ENCODE measurements at places on chromosomes 12 and 14.

- no peak for DNase-seq
Observed at GRCh38 chr14:105199093-105199492, 18.0 kb upstream of the NUDT14 start.

DNA sequence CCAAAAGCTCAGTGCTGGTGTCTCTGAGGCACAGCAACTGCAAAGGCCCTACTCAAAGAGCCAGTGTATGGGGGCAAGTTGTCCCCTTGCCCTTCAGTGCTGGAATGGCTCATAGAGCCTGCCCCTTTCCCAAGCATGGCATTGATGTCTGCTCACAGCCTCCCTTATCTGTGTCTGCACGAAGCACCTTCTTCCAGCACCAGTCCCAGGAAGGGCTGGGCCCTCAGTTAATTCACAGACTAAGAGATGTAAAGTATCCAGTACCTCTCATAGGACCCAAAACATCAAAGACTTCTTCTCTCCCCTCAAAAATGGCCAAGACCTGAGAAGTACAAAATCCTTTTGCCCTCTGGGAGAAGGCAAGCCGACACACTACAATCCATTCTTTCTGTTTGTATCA is 1.6 kb upstream of the CMAS start:
- DNase-seq = no peak

GRCh38 chr12:26770239-26771070 is 62.5 kb downstream of the ITPR2 start:
- no peak for DNase-seq

- no peak for DNase-seq
Observed at GRCh38 chr12:109291117-109291516, 18.0 kb downstream of the FOXN4 start.

DNA sequence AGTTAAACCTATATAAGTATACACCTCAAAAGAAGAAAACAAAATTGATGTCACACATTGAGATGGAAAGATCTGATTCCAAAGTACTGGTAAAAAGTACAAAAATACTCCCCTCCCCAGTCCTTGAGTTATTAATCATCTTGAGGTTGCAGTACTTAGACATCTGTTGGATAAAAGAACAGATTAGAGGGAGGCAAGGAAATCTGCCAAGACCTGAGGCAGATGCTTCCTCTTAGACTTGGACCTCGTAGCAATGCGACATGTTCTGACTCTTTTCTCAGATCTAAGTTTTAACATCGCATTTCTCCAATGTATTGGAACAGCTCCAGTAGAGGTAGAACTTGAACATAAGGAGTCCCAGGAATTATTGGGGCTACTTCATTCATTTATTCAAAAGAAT is 187.9 kb upstream of the GRIN2B start:
- no peak for DNase-seq

- no peak for DNase-seq
Observed at GRCh38 chr14:58617619-58618018, 20.1 kb upstream of the DACT1 start.

DNA sequence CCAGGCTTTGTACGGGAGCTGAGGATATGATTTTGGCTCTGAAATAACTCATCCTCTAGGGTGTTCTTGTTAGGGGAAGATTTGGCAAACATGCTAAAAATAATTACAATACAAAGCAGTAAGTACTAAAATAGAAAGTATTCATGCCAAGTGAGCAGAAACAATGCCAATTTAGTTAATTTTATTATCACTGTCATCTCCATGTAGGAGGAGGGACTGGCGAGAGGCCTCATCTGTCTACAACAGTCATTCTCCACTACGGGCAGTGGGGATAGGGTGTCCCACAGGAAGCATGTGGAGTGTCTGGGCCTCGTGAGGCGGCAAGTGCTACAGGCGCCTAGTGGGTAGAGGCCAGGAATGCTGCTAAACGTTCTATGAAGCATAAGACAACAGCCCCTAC is 3.3 kb downstream of the ISM2 start:
- DNase-seq = no peak

- DNase-seq = no peak
Observed at GRCh38 chr12:69238589-69239351, 599 bp upstream of the CPSF6 start.

DNA sequence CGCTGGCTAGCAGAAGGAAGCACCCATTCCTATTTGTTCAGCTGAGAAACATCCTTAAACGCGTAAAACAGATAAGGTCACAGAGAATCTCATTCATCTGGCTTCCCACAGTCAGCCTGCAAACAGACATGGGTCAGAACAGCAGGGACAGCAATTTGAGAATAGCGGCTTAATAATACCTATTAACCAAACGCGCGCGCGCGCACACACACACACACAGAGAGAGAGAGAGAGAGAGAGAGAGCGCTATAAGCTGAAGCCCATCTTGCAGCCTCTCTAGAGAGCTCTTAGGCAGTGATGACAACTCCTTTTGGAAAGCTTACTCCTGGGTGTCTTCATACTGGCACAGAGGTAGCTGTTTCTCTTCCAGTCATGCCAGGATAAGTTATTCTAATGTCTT is 26.4 kb downstream of the TMEM132D start:
- DNase-seq = no peak

- no peak for DNase-seq
Observed at GRCh38 chr12:56242986-56243385, 13.1 kb downstream of the SLC39A5 start.

- no peak for DNase-seq
Observed at GRCh38 chr12:107873223-107873622, 98.7 kb downstream of the ASCL4 start.

DNA sequence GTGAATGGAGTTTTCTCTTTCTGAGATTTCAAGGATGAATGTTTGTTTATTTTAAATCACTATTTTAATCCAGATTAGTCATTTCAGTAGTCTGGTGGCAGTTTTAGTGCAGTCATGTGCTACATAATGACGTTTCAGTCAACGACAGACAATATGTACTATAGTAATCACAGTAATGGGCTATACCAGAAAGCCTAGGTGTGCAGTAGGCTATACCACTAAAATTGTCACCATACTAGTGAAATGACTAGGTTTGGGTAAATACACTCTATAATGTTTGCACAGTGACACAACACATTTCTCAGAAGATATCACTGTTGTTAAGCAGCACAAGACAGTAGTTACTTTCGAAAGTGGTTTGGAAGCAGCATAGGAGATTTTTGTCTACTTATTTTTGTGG is 203.1 kb downstream of the ETNK1 start:
- no peak for DNase-seq

DNA sequence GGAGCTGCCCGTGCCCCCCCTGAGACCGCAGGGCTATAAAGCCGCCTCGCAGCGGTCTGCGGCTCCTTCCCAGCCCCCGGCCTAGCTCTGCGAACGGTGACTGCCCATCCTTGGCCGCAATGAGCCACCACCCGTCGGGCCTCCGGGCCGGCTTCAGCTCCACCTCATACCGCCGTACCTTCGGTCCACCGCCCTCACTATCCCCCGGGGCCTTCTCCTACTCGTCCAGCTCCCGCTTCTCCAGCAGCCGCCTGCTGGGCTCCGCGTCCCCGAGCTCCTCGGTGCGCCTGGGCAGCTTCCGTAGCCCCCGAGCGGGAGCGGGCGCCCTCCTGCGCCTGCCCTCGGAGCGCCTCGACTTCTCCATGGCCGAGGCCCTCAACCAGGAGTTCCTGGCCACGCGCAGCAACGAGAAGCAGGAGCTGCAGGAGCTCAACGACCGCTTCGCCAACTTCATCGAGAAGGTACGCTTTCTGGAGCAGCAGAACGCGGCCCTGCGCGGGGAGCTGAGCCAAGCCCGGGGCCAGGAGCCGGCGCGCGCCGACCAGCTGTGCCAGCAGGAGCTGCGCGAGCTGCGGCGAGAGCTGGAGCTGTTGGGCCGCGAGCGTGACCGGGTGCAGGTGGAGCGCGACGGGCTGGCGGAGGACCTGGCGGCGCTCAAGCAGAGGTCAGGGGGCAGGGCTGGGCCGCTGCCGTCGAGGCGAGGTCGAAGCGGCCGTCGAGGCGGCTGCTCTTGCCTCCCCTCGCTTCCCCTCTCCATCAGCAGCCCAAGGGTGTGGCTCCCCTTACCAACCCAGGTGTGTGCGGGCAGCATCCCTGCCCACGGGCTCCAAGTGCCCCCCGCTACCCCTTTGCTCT is at the start of gene PRPH:
PRPH (plus strand) TSS at position 66 of the 855 bp plus-strand sequence; CDS start at position 120, 54 bp downstream.
- DNase-seq = no peak

DNA sequence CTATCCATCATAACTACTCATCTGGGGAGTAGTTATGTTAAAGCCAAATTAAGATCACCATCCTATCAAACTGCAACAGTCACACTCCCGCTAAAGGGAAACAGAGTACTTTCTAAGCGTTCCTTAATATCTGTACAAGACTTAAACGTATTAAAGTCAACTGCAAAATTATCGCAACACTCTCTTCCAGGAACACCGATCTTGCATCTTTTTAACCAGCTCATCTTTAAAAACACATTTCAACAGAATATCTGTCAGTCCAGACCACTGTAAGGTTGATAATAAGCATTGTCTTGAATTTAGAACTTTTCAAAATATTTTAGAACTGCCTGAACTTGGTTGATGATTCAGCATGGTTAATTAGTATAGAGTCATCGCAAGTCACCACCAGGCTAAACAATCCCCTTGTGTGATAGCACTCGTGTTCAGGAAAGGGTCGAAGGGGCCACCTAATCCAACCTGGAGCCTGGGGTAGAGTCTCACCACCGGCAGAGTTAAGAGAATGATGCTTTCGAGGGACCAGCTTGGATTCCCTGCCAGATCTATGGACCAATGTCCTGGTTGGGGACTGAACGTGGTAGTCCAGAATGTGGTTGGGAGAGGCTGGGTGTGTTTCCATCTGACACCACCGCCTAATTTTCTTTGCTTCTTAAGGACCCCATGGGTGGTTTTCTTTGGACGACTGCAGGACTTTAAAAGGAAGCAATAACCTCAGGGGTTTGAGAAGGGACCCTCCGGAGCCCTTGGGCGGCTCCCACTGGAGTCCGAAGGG is 890 bp downstream of the SPTLC2 start:
- DNase-seq = no peak

DNA sequence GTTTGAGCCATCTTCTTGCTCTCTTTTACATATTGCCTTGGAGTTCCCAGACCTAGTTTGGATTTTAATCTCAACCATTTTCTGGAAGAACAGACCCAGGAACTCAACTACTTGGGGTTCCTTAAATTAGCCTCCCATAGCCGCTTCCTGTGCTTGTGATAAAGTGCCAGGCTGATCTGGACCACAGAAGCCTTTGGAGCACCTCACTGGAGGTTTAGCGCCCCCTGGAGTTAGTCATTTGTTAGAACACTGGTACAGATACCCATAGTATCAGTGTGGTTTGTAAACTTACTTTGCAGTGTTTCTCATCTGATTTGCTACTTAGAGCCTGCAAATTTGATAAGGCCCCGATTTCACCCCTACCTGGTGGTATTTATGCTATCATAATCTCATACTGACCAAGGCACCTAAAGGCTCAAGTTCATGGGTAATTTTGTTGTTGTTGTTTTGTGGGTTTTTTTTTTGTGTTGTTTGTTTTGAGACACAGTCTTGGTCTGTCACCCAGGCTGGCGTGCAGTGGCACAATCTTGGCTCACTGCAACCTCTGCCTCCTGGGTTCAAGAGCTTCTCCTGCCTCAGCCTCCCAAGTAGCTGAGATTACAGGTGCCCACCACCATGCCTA is 3.7 kb downstream of the UNC119B start:
- DNase-seq = peak; percentile 74

GRCh38 chr14:51545396-51545795 is 106.3 kb upstream of the FRMD6 start:
- no peak for DNase-seq

DNA sequence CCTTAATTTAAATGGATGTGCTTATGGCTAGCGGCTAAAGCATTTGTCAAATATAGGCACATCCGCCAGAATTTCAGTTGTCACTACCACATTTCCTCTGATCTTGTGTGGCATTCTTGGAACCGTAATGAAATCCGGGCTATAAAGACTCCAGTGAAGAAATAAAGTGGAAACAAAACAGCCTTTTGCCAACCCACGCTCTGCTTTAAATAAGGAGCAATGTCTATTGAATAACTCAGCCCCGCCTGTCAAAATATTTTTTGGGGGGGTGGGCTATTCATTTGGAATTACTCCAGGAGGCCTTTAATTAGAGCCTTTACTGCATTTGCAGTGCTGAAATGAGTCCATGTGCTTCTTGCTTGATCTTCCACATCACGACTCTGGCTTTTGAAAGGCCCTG is 179.6 kb upstream of the RPH3A start:
- DNase-seq = no peak

DNA sequence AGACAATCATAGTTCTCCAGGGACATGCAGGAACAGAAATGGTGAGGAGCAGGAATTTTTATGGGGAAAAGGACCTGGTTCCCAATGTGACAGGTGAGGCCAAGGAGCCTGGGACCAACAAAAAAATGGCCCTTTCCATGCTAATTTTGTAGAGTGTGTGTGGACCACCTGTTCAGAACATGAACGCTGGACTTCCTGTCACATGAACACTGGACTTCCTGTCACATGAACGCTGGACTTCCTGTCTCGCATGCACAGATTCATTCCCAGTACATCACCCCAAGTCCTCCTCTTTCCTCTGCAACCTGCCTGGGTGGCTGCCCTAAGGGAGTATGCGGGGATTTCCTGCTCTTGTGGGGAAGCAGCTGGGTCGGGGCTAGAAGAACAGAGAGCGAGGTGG is 10.1 kb downstream of the FGF6 start:
- no peak for DNase-seq

DNA sequence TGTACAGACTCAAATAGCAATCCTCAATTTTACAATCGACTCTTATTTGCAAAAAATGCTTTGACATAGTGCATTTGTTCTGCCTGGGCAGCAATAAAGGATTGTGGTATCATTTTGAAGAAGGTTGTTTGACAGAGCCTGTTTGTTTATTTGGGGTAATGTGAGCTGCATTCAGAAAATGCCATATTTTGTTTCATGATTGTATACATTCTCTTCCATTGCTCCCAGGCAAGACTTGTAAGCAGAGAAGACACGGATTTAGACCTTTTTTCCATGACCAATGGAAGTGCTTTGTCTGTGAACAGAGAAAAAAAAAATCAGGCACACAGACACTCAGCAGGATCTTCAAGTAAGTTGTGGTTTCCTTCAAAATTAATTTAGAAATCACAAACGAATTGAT is 35.5 kb upstream of the ALX1 start:
- no peak for DNase-seq

- DNase-seq = no peak
Observed at GRCh38 chr12:26298785-26299621, 103.6 kb downstream of the SSPN start.

All from stimulated activated CD4-positive, alpha-beta T cell treated with anti-CD3 and anti-CD28 coated beads, Interleukin-1b, Interleukin-23, amount 100 ng/mL, for 4 hours (primary cell).